Stimulated activated CD8-positive, alpha-beta memory T cell treated with anti-CD3 and anti-CD28 coated beads, Interleukin-7, amount 100 ng/mL, for 24 hours (primary cell): ENCODE measurements at places on chromosomes 16 and 17.

- DNase-seq: no peak
Observed at GRCh38 chr16:67441907-67442306, 11.0 kb downstream of the HSD11B2 start.

GRCh38 chr16:55392701-55393100 is 68.7 kb downstream of the IRX6 start:
- no peak for DNase-seq

DNA sequence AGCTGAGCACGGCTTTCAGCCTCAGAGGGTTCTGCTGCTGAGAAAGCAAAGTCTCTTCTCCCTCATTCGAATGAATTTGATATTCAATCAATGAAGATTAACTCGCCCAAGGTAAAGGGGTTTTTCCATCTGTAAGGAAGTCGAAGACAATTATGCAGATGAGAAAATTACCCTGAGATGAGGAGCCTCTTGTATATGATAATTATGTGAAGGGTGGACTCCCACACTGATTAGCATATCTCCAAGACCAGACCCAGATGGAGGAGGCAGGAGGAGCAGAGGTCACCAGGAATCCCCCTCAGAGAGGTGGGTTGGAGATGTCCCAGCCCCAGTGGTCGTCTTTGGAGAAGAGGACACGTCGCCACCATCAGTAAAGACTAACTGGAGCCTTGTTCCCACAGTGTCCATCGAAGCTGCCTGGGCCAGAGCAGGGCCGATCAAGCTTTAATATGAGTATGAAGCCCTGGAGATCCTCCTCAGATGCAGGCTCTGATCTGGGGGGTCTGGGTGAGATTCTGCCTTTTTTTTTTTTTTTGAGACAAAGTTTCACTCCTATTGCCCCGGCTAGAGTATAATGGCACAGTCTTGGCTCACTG is 61.5 kb upstream of the LHX1 start:
- no peak for DNase-seq

DNA sequence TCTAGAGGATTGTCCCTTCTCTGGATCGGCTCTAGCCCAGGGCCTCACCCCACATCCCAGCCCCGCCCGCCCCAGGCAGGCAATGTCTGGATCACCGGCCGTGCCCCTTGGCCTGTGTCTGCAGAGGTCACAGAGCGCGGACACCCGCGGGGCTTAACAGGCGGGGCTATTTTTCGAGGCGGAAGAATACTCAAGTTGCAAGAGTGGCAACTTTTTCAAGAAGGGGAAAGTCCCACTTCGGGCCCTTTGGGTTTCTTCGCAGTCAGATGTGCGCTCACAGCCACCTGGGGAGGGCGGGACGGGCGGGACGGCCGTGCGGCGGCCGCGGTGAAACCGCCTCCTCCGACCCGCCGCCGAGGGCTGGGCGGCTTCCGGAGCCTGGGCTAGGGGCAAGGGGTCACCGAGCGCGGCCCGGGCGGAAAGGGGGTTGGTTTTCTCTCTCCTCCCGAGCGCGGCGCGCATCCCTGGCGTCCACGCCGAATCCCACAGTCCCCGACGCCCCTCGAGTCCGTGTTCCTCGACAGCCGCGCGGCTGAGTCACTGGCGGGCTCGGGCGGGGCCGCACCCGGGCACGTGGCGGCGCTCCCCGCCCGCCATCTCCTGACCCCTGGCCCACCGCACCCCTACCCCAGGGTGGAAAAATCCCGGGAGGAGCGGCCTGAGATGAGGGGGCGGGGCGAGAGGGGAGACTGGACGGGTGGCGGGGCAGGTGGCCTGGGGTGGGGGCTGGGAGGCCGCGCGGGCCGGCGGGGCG is 1.2 kb upstream of the PFN1 start:
- DNase-seq: no peak

- DNase-seq: no peak
Observed at GRCh38 chr16:55120408-55120807, 189.7 kb downstream of the IRX5 start.

DNA sequence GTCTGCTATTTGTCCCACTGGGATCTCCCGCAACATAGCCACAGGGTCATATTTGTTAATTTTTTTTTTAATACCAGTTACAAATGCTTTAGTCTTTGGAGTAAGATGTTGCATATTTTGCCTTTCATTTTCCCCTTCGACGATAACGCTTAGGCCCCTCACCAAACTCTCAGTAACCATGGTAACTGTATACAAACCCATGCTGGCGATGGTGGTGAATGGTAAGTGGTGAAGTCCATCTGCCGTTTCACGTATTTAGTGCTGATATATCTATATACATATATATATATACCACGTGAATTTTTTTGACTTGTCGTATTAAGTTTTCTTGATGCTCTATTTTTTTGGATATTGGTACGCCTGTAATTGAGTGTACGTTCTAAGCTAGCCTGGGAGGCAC is 263.7 kb downstream of the RBFOX1 start:
- no peak for DNase-seq

- no peak for DNase-seq
Observed at GRCh38 chr17:81867991-81868673, 3.0 kb downstream of the ARHGDIA start.

DNA sequence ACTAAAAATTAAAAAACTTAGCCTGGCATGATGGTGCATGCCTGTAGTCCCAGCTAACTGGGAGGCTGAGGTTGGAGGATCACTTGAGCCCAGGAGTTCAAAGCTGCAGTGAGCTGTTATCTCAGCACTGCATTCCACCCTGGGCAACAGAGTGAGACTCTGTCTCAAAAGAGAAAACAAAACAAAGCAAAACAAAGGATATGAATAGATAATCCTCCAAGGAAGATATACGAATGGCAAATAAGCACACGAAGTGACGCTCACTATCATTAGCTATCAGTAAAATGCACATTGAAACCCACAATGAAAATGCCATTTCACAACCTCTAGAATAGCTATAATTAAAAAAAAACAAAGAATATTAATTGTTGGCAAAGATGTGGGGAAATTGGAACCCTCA is 386.2 kb upstream of the CCL2 start:
- no peak for DNase-seq

DNA sequence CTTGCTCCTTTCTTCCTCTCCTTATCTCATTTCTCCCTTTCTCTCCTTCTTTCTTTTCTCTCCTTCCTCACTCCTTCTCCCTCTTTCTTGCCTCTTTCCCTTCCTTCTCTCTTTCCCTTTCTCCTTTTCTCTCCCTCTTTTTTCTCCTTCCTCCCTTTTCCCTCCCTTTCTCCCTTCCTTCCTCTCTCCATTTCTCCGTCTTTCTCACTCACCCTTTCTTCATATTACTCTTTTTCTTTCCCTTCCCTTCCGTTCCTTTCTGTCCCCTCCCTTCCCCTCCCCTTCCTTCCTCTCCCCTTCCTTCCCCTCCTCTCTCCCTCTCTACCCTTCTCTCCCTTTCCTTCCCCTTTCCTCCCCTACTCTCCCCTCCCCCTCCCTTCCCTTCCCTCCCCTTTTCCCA is 240.8 kb downstream of the HS3ST3B1 start:
- no peak for DNase-seq

DNA sequence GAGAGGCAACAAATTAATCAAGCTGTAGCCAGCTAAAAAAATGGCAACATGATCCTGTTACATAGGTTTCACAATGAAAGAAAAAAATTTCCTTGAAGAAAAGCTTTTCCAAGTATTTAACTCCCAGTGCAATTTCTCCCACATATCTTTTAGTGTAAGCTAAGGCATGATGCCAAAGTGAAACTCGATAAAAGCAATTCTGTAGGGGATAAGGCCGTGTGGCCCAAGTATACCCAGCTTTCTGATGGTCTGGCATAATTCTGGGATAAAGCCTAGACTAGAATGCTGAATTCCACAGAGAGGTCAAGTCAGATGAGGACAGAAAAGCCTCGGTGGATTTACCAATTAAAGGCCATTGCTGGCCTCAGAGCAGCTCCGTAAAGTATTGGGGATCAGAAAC is 36.2 kb downstream of the CTCF start:
- DNase-seq: no peak

DNA sequence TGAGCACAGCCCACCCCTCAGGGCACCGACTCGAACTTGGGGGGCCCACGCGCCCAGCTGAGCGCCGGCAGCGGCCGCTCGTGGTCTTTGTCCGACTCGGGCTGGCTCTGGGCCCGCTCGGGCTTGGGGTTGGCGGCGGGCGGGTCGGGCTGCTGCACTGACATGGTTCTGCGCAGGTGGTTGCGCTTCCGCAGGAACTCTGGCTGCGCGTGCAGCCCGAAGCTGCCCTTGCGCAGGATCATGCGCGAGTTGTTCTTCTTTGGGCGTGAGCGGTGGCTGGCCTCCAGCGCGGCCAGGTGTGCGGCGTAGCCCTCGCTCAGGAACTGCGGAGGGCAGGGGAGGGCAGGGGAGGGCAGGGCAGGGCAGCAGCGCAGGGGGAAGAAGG is 11.1 kb downstream of the PIMREG start:
- DNase-seq: no peak

DNA sequence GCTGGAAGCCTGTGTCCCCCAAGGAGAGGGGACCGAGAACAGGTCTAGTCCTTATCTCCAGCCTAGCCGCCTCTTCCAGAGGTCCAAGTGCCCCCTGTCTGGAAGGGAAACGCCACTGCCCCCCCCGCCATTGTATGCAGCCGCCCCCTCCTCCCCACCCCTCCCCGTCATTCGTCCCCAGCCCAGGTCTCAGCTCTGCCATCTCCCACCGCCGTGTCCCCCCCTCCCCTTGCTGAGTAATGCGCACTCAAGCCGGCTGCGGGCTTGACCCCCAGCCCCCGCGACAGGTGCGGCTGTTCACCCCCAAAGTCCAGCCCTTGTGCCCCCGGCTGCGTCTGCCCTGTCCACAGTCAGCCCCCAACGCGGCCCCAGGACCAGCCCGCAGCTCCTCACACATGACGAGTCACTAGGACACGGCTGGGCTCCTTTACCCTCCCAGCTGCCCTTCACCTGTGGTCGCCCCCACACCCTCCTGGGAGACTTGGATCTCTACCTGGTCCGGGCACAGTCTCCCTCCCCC is 622 bp downstream of the GPRC5B start:
- no peak for DNase-seq
